ENCODE measurements at places on chromosomes 13 and 19. TPM values are rescaled to one million over a fixed set of nuclear protein-coding genes. Genes with fewer than 3 reads are reported as not detected.

ANGPTL8 gene
- polyA plus RNA-seq, result 4.8 TPM

OR10H1 gene
- polyA plus RNA-seq, result not detected

CDC42EP5 gene
- 10.8 TPM for polyA plus RNA-seq

RNASEH2B gene
- polyA plus RNA-seq, result 45.3 TPM

ZNF530 gene
- polyA plus RNA-seq, result 8.4 TPM

PCDH17 gene
- 1.3 TPM for polyA plus RNA-seq

FGF14 gene
- polyA plus RNA-seq, result 0.54 TPM

PCP2 gene
- polyA plus RNA-seq, result 0.34 TPM

IL17D gene
- polyA plus RNA-seq, result 2.3 TPM

SIAH3 gene
- not detected for polyA plus RNA-seq

IGLON5 gene
- polyA plus RNA-seq, result 0.07 TPM

RETN gene
- polyA plus RNA-seq, result 7.2 TPM

TUBB4A gene
- 2.2 TPM for polyA plus RNA-seq

PRSS57 gene
- not detected for polyA plus RNA-seq

KLK13 gene
- 0.20 TPM for polyA plus RNA-seq

ANGPTL4 gene
- polyA plus RNA-seq, result 24.1 TPM

NLRP7 gene
- polyA plus RNA-seq, result not detected

CPAMD8 gene
- polyA plus RNA-seq, result 19.7 TPM

ALOX5AP gene
- polyA plus RNA-seq, result 1.9 TPM

RHPN2 gene
- polyA plus RNA-seq, result 1.8 TPM

ZNF284 gene
- 1.00 TPM for polyA plus RNA-seq

IZUMO2 gene
- polyA plus RNA-seq, result not detected

A1BG gene
- polyA plus RNA-seq, result 32.6 TPM

CGB1 gene
- polyA plus RNA-seq, result not detected

Data from right cardiac atrium (tissue), 5 donors.